ENCODE measurements at places on chromosomes 2 and 18. TPM values are rescaled to one million over a fixed set of nuclear protein-coding genes. Genes with fewer than 3 reads are reported as not detected.

Gene HOXD1
- total RNA-seq: not detected

Gene NTSR2
- not detected for total RNA-seq

Gene ATP8B1
- not detected for total RNA-seq

Gene ST8SIA5
- total RNA-seq: not detected

DNA sequence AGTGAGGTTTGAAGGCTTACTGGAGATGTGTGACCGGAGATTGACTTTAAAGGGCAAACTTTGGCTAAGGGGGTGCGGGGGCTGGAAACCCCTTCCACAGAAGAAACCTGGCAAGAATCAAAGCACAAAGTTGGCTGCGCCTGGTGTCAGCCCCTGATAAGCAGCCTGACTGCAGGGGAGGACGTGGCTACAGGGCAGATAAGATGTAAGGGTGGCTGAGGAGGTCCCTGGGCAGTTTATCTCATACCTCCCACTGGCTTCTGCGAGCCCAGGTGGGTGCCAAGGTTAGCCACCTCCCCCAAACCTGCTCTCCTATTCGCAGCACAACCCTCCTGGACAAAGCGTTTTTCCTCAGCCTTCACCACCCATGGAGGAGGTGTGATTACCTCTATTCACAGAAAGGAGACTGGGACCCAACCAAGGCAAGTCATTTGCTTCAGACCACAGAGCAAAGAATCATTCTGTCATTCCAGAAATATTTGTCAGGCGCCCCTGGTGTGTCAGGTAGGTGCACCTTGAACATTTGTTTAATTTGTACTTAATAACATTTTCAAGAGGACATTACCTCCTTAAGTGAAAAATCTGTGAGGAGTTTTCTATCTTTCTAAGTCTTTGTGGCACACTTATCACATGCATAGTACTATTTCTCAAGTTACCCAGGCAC, 73.1 kb upstream of the IL1R1 start:
- no peaks in the 10 kb centered on the region for H3K36me3 ChIP-seq
- no peak overlapping the region for H3K4me3 ChIP-seq
- no peak overlapping the region for H3K27ac ChIP-seq
- no peaks in the 10 kb centered on the region for H3K27me3 ChIP-seq

DNA sequence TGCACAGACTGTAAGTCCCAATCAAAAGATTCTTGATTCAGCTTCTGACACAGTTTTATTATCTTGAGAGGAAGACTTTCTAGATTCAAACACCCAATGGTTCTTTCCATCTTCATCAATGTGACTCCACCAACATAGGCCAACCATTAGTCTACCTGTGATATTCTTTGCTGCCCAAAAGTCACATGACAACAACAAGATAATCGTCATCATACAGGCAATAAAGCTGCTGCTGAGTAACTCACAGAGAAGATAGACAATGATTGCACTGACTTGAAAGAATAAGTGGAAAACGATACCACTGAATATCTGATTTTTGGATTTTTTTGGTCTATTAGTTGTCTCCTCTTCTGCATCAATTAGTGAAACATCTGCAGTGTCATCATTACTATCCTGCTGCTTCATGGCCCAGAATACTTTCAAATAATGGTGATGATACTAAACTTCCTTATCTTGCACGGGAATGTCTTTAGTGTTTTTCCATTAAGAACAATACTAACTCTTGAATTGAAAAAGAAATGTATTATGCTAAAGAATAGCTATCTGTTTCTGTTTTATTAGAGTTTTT, 19.5 kb downstream of the M1AP start:
- H3K27me3 ChIP-seq: peaks cover 2% of the 10 kb centered on the region
- no peak overlapping the region for H3K4me3 ChIP-seq
- H3K27ac ChIP-seq: no peak overlapping the region
- no peaks in the 10 kb centered on the region for H3K36me3 ChIP-seq
- no peak for DNase-seq

GRCh38 chr18:4908328-4908727, 288.7 kb downstream of the AKAIN1 start:
- H3K36me3 ChIP-seq: no peaks in the 10 kb centered on the region
- no peaks in the 10 kb centered on the region for H3K4me1 ChIP-seq

- no peak overlapping the region for H3K4me3 ChIP-seq
- H3K27ac ChIP-seq: no peak overlapping the region
- DNase-seq: no peak
- H3K36me3 ChIP-seq: no peaks in the 10 kb centered on the region
Measured at GRCh38 chr2:33903215-33903614, 304.1 kb upstream of the FAM98A start.

DNA sequence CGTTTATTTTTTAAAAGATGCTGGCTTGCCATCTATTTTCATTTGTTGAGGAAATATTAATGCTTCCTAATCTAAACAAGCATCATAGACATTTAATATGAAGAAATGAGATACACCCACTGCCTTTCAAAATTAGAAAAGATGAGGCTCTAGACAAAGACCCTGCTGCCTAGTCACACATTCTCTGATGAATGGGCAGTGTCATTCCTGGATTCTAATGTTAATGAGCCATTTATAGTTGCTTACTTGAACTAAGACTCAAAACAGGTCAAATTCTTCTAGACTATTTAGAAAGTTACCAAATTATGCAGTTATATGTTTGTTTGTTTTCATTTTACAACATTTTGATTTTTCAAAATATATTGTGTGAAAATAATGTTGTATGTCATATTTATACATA, 237.6 kb downstream of the CDH7 start:
- H3K4me3 ChIP-seq: no peak overlapping the region
- H3K27ac ChIP-seq: no peak overlapping the region
- H3K4me1 ChIP-seq: no peaks in the 10 kb centered on the region
- H3K27me3 ChIP-seq: no peaks in the 10 kb centered on the region
- no peaks in the 10 kb centered on the region for H3K36me3 ChIP-seq

DNA sequence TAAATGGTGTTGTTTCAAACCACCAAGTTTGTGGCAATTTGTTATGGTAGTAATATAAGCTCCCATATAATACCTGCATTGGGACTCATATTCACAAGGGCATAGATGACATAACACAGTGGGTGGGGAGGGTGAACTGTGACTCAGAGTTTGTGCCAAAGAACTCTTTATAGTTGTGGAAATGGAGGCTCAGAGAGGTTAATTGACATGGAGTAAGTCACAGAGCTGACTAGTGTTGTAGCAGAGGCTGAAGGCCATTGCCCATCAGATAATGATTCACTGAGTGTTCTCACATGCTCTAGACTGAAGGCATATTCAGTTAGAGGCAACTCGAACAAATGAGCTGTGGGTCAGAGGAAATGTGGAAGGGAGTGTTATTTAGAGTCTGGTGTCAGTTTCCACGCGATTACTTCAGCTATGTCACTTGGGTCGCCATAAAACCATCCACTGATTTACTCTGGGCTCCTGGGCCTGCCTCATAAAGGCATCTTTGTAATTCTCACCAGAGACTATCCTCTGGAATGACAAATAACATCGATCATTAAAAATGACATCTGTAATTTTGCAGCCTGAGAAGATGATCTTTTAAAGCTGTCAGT, 264.7 kb downstream of the CCDC85A start:
- H3K4me3 ChIP-seq: no peak overlapping the region
- DNase-seq: no peak
- H3K27me3 ChIP-seq: no peaks in the 10 kb centered on the region
- no peaks in the 10 kb centered on the region for H3K36me3 ChIP-seq
- no peak overlapping the region for H3K27ac ChIP-seq

DNA sequence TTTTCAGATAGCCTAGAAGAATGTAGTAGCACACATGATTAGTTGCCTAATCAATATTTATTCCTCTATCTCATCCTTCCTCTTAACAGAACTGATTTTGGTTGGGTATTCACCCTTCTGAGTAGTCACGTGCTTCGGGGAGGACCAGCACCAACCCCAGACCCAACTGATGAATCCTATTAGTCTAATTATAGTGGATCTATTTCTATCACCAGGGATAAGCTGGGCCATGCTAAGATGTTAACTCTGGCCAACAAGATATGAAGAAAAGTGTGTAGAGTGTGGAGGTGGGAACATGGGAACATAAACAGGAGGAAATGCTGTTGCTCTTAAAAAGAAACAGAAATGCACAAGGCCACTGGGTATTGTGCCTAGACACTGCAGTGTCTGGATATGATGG, 119.9 kb downstream of the THADA start:
- peaks cover 20% of the 10 kb centered on the region for H3K36me3 ChIP-seq
- H3K4me3 ChIP-seq: no peak overlapping the region
- H3K27me3 ChIP-seq: no peaks in the 10 kb centered on the region

DNA sequence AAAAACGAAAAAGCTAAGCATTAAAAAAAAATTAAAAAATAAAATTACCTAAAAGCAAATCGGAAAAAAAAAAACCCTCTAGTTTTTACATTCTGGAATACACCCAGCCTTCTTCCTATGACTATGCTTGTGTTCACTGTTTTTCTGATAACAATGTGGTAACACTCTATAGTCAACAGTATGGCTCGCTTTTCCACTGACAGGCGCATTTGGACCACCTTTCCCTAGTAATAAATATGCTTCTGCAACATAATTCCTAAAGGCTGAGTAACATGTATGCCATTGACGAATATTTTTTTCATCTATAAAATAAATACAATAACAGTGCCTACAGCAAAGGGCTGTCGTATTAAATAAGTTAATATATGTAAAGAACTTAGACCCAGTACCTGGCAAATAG, 27.9 kb downstream of the NOL10 start:
- H3K27me3 ChIP-seq: no peaks in the 10 kb centered on the region
- no peak for DNase-seq
- H3K4me3 ChIP-seq: no peak overlapping the region
- peaks cover 4% of the 10 kb centered on the region for H3K4me1 ChIP-seq
- no peak overlapping the region for H3K27ac ChIP-seq
- H3K36me3 ChIP-seq: peaks cover 32% of the 10 kb centered on the region

DNA sequence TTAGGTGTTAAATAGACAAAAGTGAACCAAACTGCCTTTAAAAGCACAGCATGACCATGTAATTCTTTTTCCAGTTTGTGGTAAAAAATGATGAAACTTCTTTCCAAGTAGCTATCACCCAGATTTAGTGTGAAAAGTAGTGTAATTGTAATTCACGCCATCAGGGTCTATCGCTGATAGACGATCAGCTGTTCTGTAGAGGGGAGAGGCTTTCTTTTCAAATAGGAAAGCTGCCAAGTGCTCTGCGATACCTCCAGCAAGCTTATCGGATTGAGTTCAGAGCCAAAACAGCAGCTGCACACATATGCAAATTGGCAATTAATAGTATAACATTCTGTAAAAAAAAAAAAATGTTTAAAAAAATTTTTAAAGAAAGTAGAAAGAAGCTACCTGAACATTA, 61.9 kb upstream of the PSMD14 start:
- DNase-seq: no peak
- H3K4me3 ChIP-seq: peak overlapping the region; percentile 91
- H3K27me3 ChIP-seq: no peaks in the 10 kb centered on the region
- H3K4me1 ChIP-seq: peaks cover 53% of the 10 kb centered on the region
- H3K27ac ChIP-seq: peak overlapping the region; percentile 61

- H3K27me3 ChIP-seq: no peaks in the 10 kb centered on the region
- peak; percentile 46 for DNase-seq
- H3K27ac ChIP-seq: no peak overlapping the region
- H3K36me3 ChIP-seq: no peaks in the 10 kb centered on the region
Measured at GRCh38 chr18:28189400-28190239, 12.7 kb upstream of the CDH2 start.

GRCh38 chr2:28958689-28959088, 22.4 kb upstream of the TOGARAM2 start:
- H3K27ac ChIP-seq: no peak overlapping the region
- H3K4me1 ChIP-seq: no peaks in the 10 kb centered on the region
- no peaks in the 10 kb centered on the region for H3K27me3 ChIP-seq
